Calu3 (cell line): ENCODE measurements at places on chromosomes 4 and X. TPM values are rescaled to one million over a fixed set of nuclear protein-coding genes. Genes with fewer than 3 reads are reported as not detected.

- no peak for DNase-seq
These were observed 15.8 kb downstream of the SORBS2 start for GRCh38 chr4:185796176-185796575.

DNA sequence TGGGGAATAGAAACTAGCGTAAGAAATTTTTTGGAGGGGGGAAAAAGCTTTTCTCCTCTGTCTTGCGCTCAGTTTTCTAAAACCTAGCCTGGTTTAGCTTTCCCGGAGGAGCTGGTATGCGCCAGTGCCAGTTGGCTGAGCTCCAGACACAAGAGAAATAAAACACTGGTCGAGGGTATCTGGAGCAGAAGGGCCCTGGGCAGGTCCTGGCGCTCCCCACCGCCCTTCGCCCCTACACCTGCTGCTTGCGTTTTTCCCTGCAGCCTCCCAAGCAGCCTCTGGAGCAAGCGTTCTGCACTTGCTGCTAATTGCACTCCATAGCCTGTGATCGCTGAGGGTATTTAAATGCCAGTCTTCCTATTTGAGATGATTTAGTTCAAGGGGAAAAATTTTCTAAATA lies 816 bp downstream of the EREG start:
- DNase-seq: no peak

GRCh38 chr4:174218127-174218790 lies 65.2 kb downstream of the FBXO8 start:
- no peak for DNase-seq

DNA sequence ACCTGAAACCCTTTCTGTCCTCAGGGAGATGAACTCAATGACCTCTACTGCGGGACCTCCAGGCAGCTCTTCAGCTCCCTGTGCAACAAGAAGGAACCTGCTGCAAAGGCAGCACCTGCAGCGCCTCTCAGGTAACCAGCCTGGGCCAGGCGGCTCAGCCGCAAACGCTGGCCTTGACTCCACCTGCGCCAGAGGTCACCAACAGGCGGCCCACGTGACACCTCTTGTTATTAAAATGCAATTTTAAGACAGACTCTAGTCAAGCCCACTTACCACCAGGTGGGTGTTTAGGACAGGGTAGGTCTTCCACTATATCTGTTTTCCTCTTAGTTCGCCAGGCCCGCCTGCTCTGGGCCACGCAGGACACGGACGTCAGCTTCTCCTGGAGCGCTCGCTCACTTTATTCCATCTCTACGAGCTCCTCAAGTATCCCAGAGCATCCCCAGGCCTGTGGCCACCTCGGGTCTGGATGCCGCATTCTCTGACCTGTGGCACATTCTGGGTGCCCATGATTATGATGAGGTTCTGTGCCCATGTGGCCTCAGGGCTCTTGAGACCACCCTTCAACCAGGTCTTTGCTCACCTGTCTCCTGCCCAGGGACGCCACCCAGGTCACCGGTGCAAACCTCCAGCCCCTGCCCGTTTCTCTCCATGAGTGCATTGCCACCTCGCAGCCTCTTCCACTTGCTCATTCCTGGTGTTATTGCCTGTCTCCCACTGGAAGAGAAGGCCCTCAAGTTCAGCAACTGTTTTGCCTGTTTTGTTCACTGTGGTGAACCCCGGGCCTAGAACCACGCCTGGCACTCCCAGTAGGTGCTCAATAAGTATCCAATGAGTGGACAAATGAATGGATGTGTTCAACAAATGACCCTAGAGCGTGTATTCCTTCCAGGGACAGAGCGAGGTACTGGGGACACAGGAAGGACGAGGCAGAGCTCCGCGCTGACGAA lies 32.8 kb upstream of the JAKMIP1 start:
- DNase-seq: no peak

- no peak for DNase-seq
These were observed 937.8 kb downstream of the PCDH7 start for GRCh38 chr4:31657859-31658570.

DNA sequence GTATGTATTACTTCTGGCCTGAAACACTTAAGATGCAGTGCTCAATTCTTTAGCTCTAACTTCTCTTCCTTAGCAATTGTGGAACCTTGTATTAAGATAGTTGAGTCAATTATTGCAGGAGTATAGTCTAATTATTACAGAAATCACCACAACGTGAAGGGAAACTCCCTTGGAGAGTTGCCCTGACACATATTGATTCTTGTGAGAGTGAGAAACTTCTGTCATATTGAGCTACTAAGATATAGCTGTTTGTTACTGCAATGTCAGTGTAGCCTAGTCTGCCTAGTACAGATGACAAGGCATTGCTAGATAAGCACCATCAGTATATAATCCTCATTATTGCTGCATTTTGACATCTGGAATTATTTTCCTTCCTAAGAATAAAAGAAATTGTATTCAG lies 82.7 kb upstream of the TEX13C start:
- DNase-seq: no peak

GRCh38 chrX:129614481-129615255 lies 40.1 kb downstream of the APLN start:
- DNase-seq: no peak

The SERTM2 gene
- total RNA-seq: not detected in 2 replicates

The MTNR1A gene
- total RNA-seq: 1.6 and 2.9 TPM in 2 replicates
